Large intestine (tissue), 12 donors: ENCODE measurements at places on chromosomes 4 and X. TPM values are rescaled to one million over a fixed set of nuclear protein-coding genes. Genes with fewer than 3 reads are reported as not detected.

DNA sequence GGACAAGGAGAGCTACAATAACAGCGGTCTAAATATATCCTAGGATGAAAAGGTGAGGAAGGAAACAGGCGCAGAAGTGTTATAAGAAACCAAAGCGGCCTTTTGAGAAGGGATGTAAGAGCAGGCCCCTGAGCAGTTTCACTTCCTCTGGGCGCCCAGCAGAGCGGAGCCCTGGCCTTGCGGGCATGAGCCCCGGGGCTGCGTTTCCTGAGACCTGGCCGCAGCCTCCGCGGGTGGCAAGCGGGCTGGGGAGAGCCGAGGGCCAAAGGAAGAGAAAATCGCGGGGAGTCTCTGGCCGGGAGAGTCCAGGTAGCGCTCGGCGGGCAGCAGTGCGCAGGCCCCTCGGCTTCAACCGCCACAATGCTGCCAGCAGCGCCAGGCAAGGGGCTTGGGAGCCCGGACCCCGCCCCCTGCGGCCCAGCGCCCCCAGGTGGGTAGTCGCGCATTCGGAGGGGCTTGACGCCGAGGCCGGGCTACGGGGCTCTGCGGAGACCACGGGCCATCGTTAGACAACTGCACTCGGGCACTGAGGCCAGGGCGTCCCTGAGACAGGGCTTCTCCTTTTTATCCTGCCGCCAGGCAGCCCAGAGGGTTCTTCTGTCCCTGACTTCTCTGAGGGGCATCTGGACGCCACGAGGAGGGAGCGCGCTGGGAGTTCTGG, at the start of gene BANK1:
BANK1 (plus strand) TSS at position 210 of the 661 bp plus-strand sequence; CDS start at position 361, 151 bp downstream.
- peak within 1 kb of the TSS; percentile 61 for H3K4me3 ChIP-seq
- H3K27ac ChIP-seq: no peak within 1 kb of the TSS
- H3K27me3 ChIP-seq: peaks cover 9% of the 10 kb centered on the region
- H3K4me1 ChIP-seq: no peaks in the 10 kb centered on the region
- peak; percentile 19 for DNase-seq

GRCh38 chrX:14351611-14352303, 177.6 kb upstream of the GLRA2 start:
- no peak for DNase-seq
- H3K27me3 ChIP-seq: no peaks in the 10 kb centered on the region
- no peaks in the 10 kb centered on the region for H3K4me1 ChIP-seq
- no peaks in the 10 kb centered on the region for H3K36me3 ChIP-seq

GRCh38 chr4:23015821-23016220, 323.1 kb downstream of the GBA3 start:
- H3K36me3 ChIP-seq: no peaks in the 10 kb centered on the region
- no peak overlapping the region for H3K4me3 ChIP-seq
- H3K4me1 ChIP-seq: no peaks in the 10 kb centered on the region
- DNase-seq: no peak
- no peaks in the 10 kb centered on the region for H3K27me3 ChIP-seq

DNA sequence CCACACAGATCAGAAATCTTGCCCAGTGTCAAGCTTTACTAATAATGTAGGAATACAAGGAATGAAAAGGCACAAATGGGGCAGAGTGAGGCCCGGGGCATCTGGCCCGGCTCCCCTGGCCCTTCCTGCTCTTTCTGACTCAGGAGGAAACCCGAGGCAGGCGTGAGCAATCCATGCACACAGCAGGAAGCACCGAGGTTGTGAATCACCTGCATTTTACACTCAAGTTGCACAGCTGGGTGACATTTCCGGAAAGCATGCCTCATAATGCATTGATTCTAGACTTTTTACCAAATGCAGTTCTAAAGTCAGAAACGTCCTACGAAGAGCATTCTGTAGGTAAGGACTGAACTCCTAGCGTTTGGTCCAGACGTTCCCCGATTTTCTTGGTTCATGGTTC, 38.9 kb downstream of the PRIMPOL start:
- DNase-seq: no peak
- no peak overlapping the region for H3K4me3 ChIP-seq
- H3K27me3 ChIP-seq: no peaks in the 10 kb centered on the region
- peaks cover 3% of the 10 kb centered on the region for H3K36me3 ChIP-seq
- H3K27ac ChIP-seq: no peak overlapping the region

- H3K27me3 ChIP-seq: no peaks in the 10 kb centered on the region
- H3K4me3 ChIP-seq: no peak overlapping the region
- H3K36me3 ChIP-seq: peaks cover 17% of the 10 kb centered on the region
- no peak for DNase-seq
- no peak overlapping the region for H3K27ac ChIP-seq
- peaks cover 3% of the 10 kb centered on the region for H3K4me1 ChIP-seq
These were observed 91.0 kb downstream of the USP9X start for GRCh38 chrX:41176263-41176662.

- peak; percentile 77 for DNase-seq
- no peak overlapping the region for H3K27ac ChIP-seq
- peaks cover 4% of the 10 kb centered on the region for H3K4me1 ChIP-seq
- peak overlapping the region; percentile 31 for H3K4me3 ChIP-seq
These were observed 11.2 kb upstream of the PDGFRA start for GRCh38 chr4:54217642-54218495.

Gene PIR
- polyA plus RNA-seq: 6.8 TPM

Gene LANCL3
- 0.33 TPM for polyA plus RNA-seq

Gene SYTL5
- 3.6 TPM for polyA plus RNA-seq

Gene CLDN34
- polyA plus RNA-seq: 0.07 TPM
